ENCODE measurements at places on chromosomes 1 and 21.
A peak's percentile ranks its signal among the peaks of the same experiment; 100 is the strongest.

GRCh38 chr1:24130385-24130784 is 12.6 kb downstream of the IL22RA1 start:
- DNase-seq: no peak

- no peak for DNase-seq
These were observed 66.1 kb upstream of the PARP1 start for GRCh38 chr1:226474041-226474440.

- no peak for DNase-seq
These were observed 20.7 kb upstream of the PADI4 start for GRCh38 chr1:17287130-17287776.

- peak; percentile 80 for DNase-seq
These were observed 132.9 kb downstream of the SYF2 start for GRCh38 chr1:25099343-25099951.

GRCh38 chr21:38671773-38672172 is 134.0 kb upstream of the ETS2 start:
- DNase-seq: no peak

GRCh38 chr1:981955-982558 is at the start of gene PERM1:
Gene PERM1 (minus strand): TSS chr1:982093. CDS start chr1:981029, 1,064 bp downstream.
- DNase-seq: no peak

- DNase-seq: no peak
These were observed at the start of gene BECN2 for GRCh38 chr1:241957692-241958494. Gene BECN2 (plus strand): TSS chr1:241957767. CDS start chr1:241957767, 0 bp downstream.

DNA sequence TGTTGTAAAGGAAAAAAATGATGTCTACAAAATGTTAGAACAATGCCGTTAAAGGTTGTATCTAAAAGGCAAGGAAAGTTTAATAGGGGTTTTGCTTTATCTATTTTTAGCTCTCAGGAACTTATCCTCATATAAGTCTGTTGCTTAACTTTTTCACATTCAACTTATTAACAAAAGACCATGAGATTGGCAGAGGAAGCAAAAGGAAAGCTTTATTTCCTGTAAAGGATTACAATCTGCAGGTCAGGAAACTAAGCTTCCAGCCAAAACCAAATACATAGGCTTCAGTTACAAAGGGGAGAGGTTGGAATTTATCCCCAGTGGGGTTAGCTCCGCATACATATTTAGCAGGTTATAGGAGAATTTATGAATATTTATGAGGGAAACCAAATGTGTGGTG is 58.7 kb upstream of the KIAA1614 start:
- DNase-seq: no peak

GRCh38 chr1:30681782-30682181 is 41.6 kb downstream of the MATN1 start:
- no peak for DNase-seq

DNA sequence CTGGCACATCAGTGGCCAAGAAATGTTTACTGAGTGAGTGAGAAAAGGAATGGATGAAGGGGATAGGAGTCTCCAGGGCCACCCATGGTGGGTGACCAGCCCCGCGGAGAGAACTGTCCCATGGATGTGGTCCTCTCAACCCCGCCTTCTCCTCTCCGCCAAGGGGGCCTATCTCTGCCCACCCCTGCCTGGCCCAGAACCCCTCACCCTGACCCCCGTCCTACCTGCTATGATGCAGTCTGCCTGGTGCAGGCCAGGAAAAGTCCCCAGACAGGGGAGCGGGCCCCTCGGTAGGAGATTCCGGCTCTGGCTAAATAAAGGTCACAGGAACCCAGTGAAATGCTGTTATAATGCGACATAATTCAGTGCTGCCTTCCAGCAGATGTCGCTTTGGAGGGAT is 107.6 kb downstream of the PTPRU start:
- no peak for DNase-seq

DNA sequence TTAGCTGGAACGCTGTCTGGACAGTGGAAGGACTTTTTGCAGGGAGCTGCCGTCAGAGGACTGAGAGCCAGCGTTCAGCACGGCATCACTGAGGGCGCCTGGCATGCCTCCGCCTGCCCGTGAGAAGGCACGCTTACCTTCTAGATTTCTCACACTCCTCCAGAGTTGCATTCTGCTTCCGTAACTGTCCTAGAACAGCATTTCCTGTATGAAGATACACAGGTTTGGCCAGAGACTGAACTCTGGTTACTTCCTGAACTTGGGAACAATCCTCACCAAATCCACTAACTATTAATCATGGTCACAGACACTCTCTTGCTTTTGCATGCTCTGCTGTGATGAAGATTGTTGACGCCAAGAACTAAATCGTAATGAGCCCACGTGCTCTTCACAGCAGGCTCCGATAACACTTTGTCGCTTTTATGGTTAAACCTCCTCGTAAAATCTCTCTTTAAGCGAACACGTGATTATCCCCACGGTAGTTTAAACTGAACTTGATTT is 93.5 kb downstream of the KIF26B start:
- DNase-seq: no peak

- no peak for DNase-seq
These were observed 10.7 kb downstream of the CELF3 start for GRCh38 chr1:151705753-151706463.

- DNase-seq: no peak
These were observed 598.5 kb upstream of the USP24 start for GRCh38 chr1:55813618-55814017.

GRCh38 chr1:6491480-6491962 is at the start of gene PLEKHG5:
Gene PLEKHG5 (minus strand): TSS chr1:6491667. CDS start chr1:6477571, 14,096 bp downstream.
- no peak for DNase-seq

DNA sequence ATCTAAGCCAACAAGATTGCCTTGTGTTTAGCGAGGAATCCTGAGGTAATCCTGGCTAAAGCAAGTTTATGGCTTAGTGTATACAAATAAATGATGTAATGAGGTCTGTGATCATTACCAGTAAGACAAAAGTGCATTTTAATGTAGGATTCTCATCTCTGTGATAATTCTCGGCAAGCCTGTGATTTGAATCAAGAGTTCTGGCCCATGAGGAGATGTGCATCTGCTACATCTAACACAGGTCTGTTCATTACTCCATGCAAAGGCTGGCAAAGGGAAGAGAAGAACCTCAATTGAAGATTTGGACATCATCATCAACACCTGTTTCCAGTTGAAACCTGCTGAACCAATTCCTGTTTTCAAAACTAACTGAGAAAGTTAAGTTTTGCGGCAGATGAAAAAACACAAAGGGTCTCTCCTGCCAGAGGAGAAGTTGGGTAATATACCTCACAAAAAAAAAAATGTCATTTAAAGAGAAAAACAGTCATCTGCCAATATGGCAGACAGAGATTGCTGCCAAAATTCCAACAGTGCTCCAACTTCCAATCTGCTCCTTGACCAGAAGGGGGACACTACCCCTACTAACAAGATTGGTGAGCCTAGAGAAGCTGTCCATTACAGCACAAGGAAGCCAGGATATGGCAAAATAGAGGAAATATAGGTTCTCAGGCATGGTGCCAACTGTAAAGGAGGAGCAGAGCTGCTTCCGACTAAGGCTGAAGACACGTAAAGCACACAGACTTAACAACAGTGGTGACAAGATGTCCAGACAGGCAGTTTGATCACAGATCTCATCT is 453.7 kb downstream of the TTLL7 start:
- peak; percentile 1 for DNase-seq

DNA sequence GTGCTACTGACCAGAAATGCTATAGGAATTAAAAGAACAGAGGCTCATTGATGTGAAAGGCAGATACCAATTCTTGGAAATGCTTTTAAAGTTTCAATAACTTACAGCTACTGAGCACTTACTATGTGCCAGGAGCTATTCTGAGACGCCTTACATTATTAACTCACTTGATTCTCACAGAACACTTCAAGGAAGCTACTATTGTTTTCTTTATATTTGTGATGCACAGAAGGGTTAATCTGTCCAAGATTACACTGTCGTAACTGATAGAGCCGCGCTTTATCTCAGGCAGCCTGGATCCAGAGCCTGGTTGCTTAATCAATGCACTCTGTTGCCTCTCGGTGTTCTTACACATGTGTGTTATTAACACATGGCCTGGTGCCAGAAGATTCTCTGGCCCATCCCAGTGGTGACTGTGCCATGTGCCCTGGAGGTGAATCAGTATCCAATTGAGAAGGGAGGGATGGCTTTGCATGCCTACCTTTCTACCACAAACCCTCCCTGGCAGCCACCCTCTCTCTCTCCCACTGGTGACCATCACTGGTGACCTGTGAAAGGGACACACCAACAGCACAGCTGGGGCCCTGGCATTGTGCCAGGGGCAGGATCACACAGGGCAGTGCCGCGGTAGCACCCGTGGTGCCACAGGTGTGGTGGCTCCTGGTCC is 8.8 kb downstream of the FMO1 start:
- DNase-seq: no peak

GRCh38 chr1:224565186-224565585 is 50.9 kb upstream of the CNIH3 start:
- DNase-seq: no peak

DNA sequence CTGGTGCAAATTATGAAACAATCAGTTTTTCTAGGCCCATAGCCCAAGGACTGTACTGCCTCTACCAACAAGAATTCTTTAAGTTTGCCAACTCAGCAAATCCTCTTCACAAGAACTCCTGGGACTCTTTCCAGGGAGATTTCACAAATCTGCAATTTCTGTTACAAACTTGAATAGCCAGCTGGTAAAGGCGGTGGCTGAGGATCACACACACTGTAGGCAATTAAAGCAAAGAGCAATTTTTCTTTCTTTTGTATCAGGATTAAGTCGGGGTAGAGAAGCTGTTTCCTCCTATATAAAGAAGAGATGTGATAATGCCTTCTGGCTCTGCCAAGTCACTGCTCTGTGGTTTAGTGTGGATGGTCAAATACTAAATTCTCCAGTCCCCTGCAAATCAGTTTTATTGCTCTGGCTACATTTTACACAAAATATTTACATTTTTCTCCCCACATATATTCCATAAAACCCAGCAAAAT is 1.7 kb downstream of the ALDH9A1 start:
- no peak for DNase-seq

DNA sequence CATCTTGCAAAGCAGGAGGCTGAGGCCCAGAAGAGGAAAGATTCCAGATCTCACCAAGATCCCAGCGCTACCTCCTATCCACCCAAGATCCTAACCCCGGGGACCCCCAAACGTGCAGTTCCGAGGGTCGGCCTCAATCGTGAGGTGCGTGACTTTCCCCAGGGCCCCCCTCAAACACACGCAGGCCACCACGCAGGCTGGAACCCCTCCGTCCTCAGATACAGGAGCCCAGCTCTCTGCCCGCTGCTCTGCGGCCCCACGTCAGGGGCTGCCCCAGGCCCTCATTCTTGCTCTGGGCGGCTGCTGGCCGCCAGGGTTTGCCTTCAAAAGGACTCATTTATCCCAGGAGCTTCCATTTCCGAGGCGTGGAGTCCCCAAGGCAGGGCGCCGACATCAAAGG is 39.9 kb downstream of the KRTAP10-1 start:
- no peak for DNase-seq

GRCh38 chr1:147641695-147642592 is 28.4 kb downstream of the ACP6 start:
- DNase-seq: peak; percentile 33

DNA sequence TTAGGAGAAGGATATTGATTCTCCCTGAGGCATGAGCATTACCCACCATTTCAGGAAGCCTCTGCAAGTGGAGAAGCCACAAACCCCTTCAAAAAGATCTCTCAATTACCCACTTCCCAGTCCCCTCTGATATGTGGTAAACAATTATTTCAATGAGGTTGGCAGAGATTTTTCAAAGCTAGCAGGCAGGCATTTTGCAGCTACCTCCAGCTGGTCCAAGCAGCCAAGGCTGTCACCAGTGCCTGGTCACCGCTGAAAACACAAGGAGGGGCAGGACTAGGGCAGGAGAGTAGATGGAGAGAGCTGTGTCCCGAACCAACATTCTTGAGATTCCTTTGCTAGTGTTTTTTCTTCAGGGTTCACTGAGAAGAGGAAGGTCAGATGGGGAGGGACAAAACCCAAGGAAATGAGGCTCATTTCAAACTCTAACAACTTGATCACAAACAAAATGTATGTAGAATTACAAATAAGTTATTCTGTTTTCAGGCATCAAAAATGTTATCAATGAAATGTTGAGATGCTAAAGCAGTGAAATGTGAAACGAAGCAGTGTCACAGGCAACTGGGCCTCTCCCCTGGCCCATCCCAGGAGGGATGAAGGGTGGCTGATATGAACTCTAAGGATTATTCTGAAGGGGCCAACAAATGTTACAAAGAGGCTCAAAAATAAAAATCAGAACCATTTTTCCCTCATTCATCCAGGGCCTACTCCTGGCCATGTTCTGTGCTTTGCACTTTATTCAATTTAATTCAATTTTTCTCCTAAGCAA is 22.3 kb downstream of the APP start:
- DNase-seq: peak; percentile 44

GRCh38 chr1:230843503-230844309 is 24.6 kb downstream of the C1orf198 start:
- no peak for DNase-seq

DNA sequence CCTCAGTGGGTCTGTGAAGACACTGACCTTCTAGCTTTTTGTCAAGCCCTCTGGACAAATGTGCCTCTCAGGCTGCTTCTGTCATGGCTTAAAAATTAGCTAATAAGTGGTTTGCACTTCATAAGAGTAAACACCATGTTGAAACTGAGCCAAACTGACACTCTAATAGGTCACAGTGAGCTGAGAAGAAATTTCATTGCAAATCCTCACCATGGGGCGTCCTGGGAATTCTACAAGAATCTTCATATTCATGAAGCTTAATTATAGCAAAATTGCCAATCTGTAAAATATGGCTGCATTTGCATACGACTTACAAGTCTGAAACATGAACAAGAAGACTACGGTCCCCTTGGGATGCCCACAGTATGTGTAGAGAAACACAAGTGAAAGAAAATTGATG is 188.6 kb downstream of the DSCAM start:
- DNase-seq: no peak

DNA sequence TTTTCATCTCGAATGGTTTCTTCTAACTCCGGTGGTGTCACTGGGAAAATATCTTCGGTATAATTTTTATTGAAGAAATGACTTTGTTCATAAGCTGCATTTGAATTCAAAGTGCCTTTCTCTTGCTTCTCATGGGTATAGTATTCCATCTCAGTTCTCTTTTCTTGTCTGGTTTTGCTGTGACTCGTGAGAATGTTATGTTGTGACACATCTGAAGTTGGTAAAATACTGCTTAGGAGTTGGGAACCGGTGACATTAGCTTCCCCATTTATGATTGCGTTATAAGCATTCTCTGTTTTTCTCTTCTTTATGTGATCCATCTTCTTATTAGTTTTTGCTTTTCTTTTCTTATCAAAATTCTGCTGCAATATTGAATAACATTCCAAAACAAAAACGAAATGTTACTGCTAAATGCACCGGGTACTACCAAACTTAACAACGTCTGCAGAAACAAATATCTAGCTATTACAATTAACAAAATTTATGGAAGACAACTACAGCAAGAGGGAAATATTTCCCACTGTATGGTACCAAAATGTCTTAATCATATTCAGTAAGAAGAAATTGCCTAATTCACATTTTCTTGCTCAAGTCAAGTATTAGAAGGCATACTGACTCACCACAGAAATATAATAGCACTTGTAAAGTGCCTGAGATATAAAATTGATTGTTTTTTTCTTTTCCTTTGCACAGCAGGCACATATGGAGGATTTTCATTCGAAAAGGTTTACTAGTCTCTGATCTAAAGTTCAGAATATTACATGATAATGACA is 15.5 kb downstream of the LRIF1 start:
- no peak for DNase-seq

- DNase-seq: no peak
These were observed 10.8 kb downstream of the CCDC24 start for GRCh38 chr1:44002165-44002564.
